ENCODE measurements at places on chromosomes 12 and 14. TPM values are rescaled to one million over a fixed set of nuclear protein-coding genes. Genes with fewer than 3 reads are reported as not detected.
A peak's percentile ranks its signal among the peaks of the same experiment; 100 is the strongest.

- no peak overlapping the region for H3K4me3 ChIP-seq
- no peaks in the 10 kb centered on the region for H3K27me3 ChIP-seq
- no peak overlapping the region for H3K27ac ChIP-seq
- H3K36me3 ChIP-seq, result no peaks in the 10 kb centered on the region
- no peak for DNase-seq
Measured at GRCh38 chr14:51564986-51565604, 86.6 kb upstream of the FRMD6 start.

DNA sequence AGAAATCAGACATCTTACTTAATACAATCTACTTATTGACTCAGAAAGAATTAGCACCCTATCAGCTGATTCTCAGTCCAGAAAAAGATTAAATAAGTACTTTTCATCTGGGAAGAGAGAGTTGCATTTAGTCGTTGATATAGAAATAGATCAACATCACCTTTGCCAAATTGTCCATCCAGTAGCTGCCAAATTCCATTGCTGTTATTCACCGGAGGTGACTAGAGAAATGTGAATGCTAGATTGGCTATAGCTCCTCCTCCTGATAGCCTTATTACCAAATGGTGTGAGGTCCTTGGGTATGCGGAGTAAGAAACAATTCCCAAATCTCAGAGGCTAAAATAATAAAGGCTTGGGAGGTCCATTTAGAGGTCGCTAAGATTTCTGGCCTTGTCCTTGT, 723.3 kb upstream of the FLRT2 start:
- no peak overlapping the region for H3K4me3 ChIP-seq
- no peaks in the 10 kb centered on the region for H3K36me3 ChIP-seq
- no peak for DNase-seq
- H3K27ac ChIP-seq, result no peak overlapping the region
- no peaks in the 10 kb centered on the region for H3K27me3 ChIP-seq

DNA sequence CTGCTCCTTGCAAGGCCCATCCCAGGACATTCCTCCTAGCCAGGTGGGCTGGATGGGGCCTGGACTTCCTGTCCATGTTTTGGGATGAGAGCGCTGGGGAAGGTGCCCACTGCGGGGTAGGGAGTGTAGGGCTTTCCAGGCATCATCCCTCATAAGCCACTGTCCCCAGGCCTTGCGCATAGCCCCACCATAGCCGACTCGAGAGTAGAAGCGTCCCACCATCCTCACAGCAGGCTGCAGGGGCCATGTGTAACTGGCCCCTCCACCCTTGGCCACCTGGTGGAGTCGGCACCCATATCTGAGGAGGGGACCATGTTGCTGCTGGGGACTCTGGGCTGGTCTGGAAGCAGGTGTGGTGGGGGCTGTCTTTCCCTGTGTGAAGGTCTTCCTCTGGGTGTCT, 30.5 kb downstream of the SH2B3 start:
- peaks cover 8% of the 10 kb centered on the region for H3K36me3 ChIP-seq
- no peak for DNase-seq
- peak overlapping the region; percentile 97 for H3K27ac ChIP-seq
- H3K4me3 ChIP-seq, result no peak overlapping the region
- peaks cover 97% of the 10 kb centered on the region for H3K4me1 ChIP-seq

DNA sequence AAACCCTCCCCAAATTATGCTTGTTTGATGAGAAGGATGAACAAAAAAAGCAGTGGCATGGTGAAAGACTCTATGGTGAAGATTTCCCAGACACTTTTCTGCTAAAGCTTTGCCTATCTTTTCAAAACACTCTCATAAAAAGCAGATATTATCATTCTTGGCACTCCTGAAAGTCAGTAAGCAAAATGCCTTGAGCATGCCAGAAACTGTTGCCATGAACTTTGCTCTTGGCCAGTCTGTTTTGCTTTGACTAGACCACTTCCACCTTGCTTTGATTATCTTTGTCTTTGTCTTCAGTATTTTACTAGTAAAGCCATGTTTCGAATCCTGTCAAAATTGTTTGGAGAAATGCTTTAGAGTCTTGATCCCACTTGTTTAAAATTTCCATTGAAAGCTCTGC, 110.4 kb downstream of the CNTN1 start:
- no peak for DNase-seq
- no peak overlapping the region for H3K4me3 ChIP-seq
- H3K27ac ChIP-seq, result no peak overlapping the region
- no peaks in the 10 kb centered on the region for H3K4me1 ChIP-seq

- H3K27ac ChIP-seq, result no peak overlapping the region
- no peaks in the 10 kb centered on the region for H3K27me3 ChIP-seq
- DNase-seq, result no peak
- H3K36me3 ChIP-seq, result no peaks in the 10 kb centered on the region
- peaks cover 5% of the 10 kb centered on the region for H3K4me1 ChIP-seq
Measured at GRCh38 chr14:64394977-64395633, 7.0 kb downstream of the MTHFD1 start.

DNA sequence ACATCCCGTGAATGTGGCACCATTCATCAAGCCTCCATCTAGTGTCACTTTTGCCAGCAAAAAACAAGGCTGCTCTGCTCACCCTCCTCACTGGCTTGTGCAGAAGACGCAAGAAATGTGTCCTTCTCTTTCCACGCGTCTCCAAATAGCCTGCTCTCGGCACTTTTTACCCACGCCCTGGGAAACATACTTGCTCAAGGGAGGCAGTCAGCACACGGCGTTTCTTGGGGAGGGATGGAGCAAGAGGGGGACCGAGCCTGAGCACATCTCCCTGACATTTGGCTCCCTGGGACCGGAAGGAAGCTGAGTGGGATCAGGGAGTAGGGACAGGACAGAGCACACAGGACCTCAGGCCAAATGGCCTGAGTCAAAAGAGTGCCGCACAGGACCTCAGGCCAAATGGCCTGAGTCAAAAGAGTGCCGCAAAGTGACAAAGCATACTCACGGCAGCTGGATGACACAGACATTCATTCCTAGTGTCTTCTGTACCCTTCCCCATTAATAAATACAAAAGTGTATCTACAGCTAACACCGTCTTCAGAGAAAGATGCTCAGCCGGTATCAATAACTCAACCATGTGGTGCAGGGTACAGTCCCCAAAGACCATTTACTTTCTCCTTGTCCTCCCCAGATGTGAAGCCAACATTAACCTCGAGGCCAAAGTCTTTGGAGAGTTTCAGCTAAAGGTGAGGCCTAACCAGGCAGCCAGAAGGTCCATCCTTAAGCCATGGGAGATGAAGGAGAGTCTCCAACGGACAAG, 7.1 kb downstream of the BCL11B start:
- H3K27ac ChIP-seq, result peak overlapping the region; percentile 97
- H3K4me3 ChIP-seq, result peak overlapping the region; percentile 97
- H3K4me1 ChIP-seq, result peaks cover 69% of the 10 kb centered on the region
- H3K36me3 ChIP-seq, result peaks cover 32% of the 10 kb centered on the region
- no peak for DNase-seq

DNA sequence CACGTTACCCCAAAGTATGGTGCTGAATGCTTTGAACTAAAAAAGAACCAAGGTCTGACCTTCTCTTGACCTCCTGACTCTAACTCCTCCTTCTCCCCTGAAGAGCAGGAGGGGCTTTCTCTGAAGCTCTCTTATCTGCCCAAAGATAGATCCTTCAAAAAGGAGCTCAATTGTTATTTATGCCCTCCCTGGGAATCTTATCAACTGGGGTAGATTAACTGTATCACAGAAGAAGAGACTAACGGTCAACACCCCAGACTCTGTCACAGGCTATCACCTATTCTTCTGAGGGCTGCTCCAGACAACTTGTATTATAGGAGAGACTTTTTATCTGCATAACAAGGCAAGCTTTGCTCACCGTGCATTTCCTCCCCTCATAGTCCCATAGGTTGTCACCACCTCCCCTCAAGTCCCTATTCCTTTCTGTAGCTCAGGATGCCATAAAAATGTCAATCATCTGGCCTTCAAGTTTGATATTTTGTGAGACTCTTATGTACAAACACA, 86.6 kb downstream of the PAPLN start:
- no peak overlapping the region for H3K4me3 ChIP-seq
- H3K27me3 ChIP-seq, result no peaks in the 10 kb centered on the region
- DNase-seq, result no peak
- H3K4me1 ChIP-seq, result peaks cover 20% of the 10 kb centered on the region
- H3K36me3 ChIP-seq, result peaks cover 12% of the 10 kb centered on the region

DNA sequence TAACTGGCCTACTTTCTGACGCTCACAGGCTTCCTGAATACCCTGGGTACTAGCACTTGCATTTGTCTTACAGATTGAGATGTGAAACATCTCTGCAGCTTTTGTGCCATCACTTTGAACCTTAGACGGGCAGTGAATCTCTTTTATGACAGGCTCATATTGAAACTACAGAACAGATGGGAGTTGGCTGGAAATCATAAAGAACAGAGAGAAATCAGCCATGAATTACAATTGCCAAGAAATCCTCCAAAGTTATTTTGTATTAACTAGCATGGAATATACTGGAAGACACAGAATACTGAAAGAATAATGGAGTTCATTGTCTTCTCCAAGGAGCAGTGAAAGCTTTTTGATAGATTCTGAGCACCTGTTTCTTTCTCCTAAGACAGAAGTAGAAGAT, 32.7 kb downstream of the MYF5 start:
- H3K27ac ChIP-seq, result no peak overlapping the region
- H3K36me3 ChIP-seq, result no peaks in the 10 kb centered on the region
- no peaks in the 10 kb centered on the region for H3K4me1 ChIP-seq
- no peak for DNase-seq
- H3K4me3 ChIP-seq, result no peak overlapping the region

GRCh38 chr12:123762715-123763052, 583 bp downstream of the DNAH10 start:
- no peaks in the 10 kb centered on the region for H3K27me3 ChIP-seq
- H3K36me3 ChIP-seq, result peaks cover 4% of the 10 kb centered on the region
- peaks cover 15% of the 10 kb centered on the region for H3K4me1 ChIP-seq
- no peak overlapping the region for H3K27ac ChIP-seq
- DNase-seq, result no peak
- peak overlapping the region; percentile 57 for H3K4me3 ChIP-seq

DNA sequence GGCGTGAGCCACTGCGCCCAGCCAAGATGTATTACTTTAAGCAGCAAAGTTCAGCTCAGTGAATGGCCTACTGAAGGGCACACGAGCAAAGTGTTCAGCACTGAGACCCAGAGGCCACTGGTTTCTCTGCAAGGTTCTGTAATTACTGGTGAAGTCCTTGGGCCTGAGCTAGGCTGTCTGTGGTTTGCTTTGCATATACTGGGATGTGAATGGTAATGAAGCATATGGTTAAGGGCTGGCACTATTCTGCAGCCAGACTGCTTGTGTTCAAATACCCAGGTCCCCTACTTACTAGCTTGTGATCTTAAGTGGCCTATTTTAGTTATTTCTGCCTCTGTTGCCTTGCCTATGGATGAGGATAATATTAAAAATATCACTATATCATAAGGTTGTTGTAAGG, 72.0 kb downstream of the LLPH start:
- no peak overlapping the region for H3K27ac ChIP-seq
- no peak overlapping the region for H3K4me3 ChIP-seq

DNA sequence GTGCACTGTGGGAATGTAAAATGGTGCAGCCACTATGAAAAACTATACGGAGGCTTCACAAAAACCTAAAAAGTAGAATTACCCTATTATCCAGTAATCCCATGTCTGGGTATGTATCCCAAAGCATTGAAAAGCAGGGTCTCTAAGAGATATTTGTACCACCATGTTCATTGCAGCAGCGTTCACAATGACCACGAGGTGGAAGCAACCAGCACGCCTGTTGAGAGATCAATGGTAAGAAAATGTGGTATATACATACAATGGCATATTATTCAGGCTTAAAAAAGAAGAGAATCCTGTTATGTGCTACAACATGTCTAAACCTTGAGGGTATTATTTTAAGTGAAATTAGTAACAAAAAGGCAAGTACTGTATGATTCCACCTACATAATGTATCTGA, 910 bp upstream of the NOPCHAP1 start:
- H3K4me3 ChIP-seq, result no peak overlapping the region
- H3K4me1 ChIP-seq, result peaks cover 21% of the 10 kb centered on the region
- no peak overlapping the region for H3K27ac ChIP-seq

DNA sequence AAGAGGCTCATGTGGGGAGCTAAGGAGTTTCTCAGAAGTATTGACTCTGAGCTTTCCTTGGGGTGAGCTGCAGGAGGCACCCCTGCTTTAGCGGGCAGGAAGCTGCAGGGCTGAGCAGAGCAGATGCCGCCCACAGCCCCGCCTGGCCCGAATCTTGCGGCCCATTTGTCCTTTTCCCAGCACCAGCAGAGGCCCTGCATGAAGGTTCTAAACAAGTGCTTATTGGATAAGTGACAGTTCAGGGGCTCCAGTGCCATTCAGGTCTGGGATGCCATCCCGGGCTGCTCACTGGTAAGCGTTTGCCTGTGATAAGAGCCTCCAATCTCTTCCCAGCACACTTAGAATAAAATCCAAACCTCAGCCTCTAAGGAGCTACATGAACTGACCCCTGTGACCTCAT, 11.4 kb downstream of the RILPL1 start:
- H3K27ac ChIP-seq, result no peak overlapping the region
- no peak overlapping the region for H3K4me3 ChIP-seq

CMKLR1 gene
- total RNA-seq, result not detected

PRH2 gene
- total RNA-seq, result not detected

DDX23 gene
- total RNA-seq, result 69.4 TPM

TNFAIP2 gene
- 6.1 TPM for total RNA-seq

DHRS4 gene
- 6.7 TPM for total RNA-seq

SIVA1 gene
- total RNA-seq, result 124 TPM

CCDC198 gene
- not detected for total RNA-seq

SLC7A7 gene
- total RNA-seq, result 1.1 TPM
